Effector memory CD4-positive, alpha-beta T cell (primary cell): ENCODE measurements at places on chromosomes 11 and 22.
A peak's percentile ranks its signal among the peaks of the same experiment; 100 is the strongest.

GRCh38 chr22:24380220-24380904, 47.0 kb upstream of the ADORA2A start:
- no peak for DNase-seq

GRCh38 chr11:29018631-29019030, 910.4 kb downstream of the METTL15 start:
- DNase-seq: no peak

GRCh38 chr22:32411829-32412592, at the start of gene RTCB:
Gene RTCB (minus strand): TSS chr22:32412247. CDS start chr22:32412156, 91 bp downstream.
- peak; percentile 83 for DNase-seq

DNA sequence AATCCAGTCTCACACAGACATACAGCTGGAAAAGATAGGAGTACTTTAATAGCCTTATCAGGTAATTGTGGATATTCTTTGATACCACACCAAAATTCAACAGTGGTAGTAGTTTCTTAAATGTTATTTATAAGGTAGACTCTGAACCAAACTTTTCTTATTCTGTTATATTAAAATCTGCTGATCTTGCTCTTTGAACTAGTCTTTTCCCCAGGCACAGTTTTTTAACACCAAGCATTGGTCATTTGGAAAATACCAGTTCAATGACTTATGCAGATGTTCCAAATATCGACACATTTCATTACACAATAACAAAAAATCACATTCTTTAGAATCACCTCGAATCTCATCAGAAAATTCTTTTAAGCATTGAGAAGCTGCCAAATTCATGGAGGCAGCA, 7.6 kb downstream of the TRIM66 start:
- DNase-seq: no peak

- no peak for DNase-seq
Measured at GRCh38 chr11:9448576-9449352, 12.0 kb upstream of the ZNF143 start.

DNA sequence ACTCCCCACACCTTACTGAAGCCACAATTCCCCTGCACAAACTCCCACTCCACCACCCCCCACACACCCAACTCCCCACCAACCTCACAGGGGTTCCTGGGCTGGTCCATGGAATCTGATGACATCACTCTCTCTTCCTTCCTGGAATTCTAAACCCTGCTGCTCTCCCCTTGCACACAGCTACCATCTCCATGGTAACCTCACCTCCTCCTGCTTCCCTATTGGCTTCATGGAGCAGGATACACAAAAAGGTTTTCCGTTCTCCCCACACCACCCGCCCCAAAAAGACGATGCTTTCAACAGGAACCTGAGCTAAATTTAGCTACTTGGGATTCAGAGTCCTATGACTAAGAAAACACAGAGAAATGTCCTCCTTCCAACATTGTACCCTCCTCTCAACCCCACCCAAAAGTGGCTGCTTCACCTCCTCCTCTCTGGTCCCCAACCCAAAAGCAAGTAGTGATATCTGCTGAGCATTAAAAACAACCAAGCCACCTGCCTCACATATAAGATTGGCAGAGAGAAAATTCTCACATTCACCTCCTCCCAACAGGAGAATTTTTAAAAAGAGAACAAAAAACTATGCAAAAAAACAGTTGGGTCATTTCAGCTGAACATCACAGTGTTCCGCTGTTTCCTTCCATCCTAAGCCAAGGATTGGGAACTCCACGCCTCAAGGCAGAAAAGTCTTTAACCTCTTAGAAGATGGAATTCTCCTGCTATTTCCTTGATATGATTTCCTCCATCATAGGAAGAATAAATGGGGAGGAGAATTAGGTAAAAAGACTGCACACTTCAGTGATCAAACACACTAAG, 66.9 kb downstream of the RBFOX2 start:
- DNase-seq: no peak

GRCh38 chr11:115221461-115222069, 282.6 kb downstream of the CADM1 start:
- no peak for DNase-seq

DNA sequence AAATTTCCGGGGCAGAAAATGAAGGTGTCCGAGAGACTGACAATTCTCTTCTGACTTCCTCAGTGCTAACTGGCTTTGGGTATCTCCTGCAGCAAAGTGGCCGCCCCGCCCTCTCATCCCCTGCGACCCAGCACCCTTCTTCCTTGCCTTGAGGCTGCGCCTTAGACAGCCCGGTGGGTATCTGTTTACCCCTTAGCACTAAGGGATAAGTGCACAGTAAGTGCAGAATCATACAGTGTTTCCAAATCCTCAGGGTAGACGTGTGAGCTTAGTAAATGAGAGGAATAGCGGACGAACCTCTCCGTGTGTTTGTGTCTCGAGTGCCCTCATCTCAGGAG, 368 bp upstream of the CHORDC1 start:
- DNase-seq: no peak

- no peak for DNase-seq
Measured at GRCh38 chr11:2386591-2386990, 9.5 kb downstream of the CD81 start.

DNA sequence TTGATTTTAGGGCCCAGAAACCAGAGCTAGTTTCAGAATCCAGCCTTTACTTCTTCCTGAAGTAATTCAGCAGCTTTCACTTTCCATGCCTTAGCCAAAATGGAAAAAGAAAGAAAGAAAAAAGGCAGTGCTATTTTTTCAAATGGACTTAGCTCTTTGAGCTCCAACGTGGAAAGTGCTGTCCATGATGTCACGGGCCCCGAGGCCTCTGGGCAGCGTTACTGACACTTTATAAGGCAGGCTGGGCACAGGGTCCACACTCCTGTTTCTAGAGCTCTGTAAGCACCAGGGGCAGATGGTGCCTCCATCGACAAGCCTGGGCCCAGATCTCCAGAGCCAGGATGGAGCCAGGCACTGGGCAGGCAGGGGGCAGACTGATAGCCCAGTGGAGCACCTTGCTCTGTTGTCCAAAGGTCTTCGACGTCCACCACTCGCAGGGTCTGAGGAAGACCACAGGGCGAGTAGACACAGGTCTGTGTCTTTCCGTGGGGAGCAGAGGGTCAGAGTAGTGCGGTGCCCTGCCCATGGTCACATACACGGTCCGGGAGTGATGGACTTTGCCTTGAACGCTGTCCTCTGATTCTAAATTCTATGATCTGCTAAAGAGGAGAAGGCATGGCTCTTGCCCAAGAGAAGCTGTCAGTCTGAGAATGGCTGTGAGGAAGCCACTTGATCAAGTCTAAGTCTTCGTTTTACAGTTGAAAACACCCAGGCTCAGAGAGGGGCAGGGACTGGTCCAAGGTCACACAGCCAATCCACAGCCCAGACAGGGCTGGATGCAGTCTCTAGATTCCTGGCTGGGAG, 22.0 kb upstream of the WNT11 start:
- DNase-seq: no peak

DNA sequence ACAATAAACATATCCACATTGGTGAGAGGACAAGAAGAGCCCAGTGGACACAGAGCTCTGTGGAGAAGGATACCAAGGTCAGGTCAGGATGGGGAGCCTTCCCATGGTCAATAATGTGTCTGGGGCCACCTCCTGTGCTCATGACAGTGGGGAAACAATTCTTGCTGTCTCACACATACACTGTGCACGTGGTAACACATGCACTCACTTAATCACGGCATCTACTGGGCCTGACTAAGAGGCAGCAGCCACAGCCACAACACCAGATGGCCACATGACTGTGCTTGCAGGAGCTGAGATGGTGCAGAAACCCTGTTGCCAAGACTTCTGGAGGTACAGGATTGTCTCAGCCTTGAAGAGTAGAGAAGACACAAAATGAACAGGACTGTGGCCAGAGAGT, 28.6 kb downstream of the C22orf42 start:
- no peak for DNase-seq

DNA sequence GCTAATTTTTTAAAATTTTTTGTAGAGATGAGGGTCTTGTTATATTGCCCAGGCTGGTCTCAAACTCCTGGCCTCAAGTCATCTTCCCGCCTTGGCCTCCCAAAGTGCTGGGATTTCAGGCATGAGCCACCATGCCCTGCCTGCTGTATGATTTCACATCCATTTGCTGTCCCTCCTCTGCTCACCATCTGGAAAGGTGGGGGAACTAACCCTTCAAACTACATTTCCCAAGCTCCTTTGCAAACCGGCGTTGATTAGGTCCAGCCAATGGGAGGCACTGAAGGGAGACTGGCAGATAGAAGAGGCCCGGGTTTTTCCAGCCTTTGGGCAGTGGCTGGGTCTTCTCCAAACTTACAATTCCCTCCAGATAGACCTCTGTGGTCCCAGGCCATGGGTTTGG, 19.3 kb downstream of the RFPL1 start:
- no peak for DNase-seq

DNA sequence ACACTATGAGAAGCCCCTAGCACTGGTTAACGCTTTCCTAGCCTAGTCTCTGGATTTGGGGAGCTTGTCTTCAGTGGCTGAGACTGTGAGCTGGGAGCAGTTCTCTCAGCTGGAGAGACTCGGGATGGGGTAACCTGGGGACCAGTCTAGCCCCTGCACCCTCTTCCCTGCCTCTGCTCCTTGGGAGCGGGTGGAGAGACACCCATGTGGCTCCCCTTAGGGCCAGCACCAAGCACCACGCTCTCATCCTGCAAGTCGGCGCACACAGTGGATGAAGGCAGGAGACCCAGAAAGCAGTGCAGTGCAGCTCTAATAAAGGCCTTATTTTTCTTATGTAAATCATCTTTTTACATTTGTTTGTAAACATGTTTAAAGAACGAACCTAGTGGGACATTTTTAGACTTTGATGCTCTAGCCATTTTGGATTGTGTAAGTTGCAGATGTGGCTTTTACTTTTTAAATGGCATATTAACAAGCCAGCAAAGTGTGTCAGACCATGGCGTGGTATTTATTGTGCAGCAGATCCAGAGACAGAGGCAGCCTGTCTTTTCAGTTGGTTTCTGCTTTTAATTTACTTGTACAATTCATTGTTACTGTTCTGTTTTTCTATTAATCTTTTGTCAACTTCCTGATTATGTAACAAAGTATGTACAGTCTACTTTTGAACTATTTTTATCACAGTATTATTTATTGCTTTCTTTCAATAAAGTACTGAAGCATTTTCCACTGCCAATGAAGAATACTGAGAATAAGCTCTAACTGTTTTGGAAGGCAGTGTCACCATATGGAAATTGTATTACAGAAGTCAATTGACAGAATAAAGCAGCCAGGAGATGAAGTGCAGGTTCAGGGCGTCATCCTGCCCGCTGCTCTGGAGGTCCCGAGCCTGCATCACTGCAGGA, 14.4 kb upstream of the CTTN start:
- no peak for DNase-seq

DNA sequence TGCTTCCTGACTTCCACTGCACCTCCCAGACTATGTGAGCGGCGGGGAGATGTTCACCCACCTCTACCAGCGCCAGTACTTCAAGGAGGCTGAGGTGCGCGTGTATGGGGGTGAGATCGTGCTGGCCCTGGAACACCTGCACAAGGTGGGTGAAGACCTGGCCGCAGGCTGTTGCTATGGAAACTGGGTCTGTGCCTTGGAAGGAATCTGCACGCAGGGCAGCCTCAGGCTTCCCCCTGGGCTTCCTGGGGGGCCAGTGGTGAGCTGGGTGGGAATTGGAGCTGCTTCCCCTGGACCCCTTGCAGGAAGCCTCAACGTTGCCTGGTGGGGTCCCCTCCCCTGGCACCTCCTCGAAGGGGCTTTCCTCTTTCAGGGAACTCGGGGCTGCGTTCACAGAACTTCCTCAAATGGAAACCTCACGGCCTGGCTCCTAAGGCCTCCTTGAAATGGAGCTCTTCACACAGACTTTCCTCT, 1.5 kb downstream of the RPS6KA4 start:
- no peak for DNase-seq

DNA sequence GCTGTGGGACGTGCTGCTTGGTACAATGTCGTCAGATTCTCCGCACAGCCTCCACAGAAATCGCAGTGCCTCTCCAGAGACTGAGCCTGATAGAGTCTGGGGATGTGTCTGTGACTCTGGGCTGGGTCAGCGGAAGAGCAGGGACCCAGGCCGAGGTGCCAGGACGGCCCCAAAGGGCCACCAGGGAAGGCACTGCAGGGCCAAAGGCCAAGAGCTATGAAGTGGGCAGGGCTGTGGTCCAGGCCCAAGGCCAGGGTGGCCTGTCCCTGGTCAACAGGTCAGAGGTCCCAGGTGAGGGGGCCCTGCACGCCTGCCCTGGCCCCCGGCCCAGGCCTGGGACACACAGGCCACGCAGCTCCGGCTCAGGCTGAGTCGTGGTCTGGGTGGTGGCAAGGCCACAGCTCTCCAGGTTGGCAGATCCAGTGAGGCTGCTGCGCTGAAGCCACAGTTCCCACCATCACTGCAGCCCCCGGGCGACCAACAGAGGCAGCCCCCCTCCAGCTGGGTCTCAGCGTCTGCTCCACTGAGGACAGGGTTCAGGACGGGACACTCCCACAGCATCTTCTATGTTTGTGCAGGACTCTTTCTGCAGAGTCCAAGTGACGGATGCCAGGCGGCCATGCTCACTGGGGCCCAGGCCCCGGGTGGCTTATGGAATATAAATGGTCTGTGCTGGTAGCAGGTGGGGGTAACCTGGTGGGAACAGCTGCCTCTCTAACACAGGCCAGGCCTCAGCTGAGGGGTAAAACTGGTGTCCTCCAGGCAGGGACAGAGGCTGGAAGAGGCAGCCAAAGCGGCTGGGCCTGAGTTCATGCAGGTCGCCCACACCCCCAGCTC, 4.8 kb upstream of the PIM3 start:
- DNase-seq: no peak

DNA sequence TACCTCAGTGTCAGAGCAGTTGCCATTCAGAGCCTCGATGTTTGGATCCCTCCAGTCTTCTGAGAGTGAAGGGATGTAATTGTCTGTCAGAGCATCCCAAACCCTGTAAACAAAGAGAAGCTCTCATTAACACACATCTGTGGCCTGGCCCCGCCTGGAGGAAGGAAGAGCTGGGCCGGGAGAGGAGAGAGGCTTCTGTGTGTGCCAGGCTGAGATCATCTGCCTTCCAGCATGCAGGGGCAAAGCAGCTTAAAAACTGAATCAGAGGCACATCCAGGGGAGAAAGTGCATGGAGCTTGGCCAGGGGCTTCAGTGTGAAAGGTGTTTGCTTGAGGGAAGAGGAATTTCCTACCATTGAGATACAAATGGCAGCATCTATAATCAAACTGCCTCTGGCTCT, 14.5 kb downstream of the FEZ1 start:
- DNase-seq: no peak

DNA sequence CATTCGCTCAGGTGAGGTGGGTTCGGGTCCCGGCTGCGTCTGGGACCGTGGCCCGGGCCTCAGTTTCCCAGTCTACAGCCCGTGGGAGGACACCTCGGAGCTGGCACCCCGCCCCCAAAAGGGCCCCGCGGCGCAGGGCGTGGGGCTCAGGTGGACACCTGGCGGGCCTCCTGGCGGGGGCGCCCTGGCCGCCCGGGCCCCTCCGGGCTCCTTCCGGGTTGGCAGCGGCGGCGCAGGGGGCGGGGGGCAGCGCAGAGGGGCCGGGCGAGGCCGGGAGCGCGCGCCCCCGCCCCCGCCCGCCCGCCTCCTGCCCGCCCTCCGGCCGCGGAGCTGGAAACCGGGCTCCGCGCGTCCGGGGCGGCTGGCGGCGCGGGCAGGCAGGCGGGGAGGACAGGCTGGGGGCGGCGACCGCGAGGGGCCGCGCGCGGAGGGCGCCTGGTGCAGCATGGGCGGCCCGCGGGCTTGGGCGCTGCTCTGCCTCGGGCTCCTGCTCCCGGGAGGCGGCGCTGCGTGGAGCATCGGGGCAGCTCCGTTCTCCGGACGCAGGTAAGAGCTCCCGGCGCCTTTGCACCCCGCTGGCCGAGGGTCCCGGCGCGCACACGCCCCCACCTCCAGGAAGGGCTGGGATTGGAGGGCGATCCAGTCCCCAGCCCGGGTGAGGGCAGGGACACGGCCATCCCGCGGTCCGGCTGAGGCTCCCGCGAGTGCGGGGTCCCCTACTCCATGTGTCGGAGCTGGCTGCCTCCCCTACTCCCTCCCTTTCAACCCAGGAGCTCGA, at the start of gene EMID1:
TSS of gene EMID1 (plus strand) at position 303 of the 778 bp plus-strand sequence. CDS start at position 446, 143 bp downstream.
- DNase-seq: no peak
